ENCODE measurements at places on chromosomes 7 and 10. TPM values are rescaled to one million over a fixed set of nuclear protein-coding genes. Genes with fewer than 3 reads are reported as not detected.

GRCh38 chr7:11730725-11731124 is 101.3 kb downstream of the THSD7A start:
- no peak overlapping the region for H3K27ac ChIP-seq
- no peak for DNase-seq
- no peak overlapping the region for H3K4me3 ChIP-seq
- H3K36me3 ChIP-seq = no peaks in the 10 kb centered on the region
- H3K4me1 ChIP-seq = no peaks in the 10 kb centered on the region

- H3K27ac ChIP-seq = no peak overlapping the region
- H3K36me3 ChIP-seq = peaks cover 96% of the 10 kb centered on the region
- H3K4me1 ChIP-seq = peaks cover 25% of the 10 kb centered on the region
- H3K27me3 ChIP-seq = no peaks in the 10 kb centered on the region
- no peak for DNase-seq
- H3K4me3 ChIP-seq = peak overlapping the region; percentile 51
These were observed 2.9 kb downstream of the EIF3B start for GRCh38 chr7:2357571-2357970.

DNA sequence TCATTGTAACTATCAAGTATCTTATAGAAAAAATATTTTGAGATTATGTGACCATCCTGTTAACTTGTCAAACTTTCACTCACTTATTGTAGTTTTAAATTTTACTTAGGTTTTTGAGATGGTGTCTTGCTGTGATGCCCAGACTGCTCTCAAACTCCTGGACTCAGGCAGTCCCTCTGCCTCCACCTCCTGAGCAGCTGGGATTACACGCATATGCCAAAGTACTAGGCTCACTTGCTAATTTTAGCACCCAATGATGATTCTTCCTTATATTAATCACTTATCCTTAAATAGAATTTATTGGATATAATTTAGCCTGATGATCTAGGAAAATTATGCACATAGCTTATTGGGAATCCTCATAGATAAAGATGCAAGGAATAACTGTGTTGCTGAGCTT is 104.9 kb downstream of the BTRC start:
- no peak for DNase-seq
- no peaks in the 10 kb centered on the region for H3K27me3 ChIP-seq
- H3K4me3 ChIP-seq = no peak overlapping the region
- no peaks in the 10 kb centered on the region for H3K36me3 ChIP-seq

GRCh38 chr10:56782503-56782902 is 421.4 kb upstream of the ZWINT start:
- no peaks in the 10 kb centered on the region for H3K27me3 ChIP-seq
- H3K4me1 ChIP-seq = no peaks in the 10 kb centered on the region
- H3K4me3 ChIP-seq = no peak overlapping the region
- no peaks in the 10 kb centered on the region for H3K36me3 ChIP-seq
- DNase-seq = no peak

DNA sequence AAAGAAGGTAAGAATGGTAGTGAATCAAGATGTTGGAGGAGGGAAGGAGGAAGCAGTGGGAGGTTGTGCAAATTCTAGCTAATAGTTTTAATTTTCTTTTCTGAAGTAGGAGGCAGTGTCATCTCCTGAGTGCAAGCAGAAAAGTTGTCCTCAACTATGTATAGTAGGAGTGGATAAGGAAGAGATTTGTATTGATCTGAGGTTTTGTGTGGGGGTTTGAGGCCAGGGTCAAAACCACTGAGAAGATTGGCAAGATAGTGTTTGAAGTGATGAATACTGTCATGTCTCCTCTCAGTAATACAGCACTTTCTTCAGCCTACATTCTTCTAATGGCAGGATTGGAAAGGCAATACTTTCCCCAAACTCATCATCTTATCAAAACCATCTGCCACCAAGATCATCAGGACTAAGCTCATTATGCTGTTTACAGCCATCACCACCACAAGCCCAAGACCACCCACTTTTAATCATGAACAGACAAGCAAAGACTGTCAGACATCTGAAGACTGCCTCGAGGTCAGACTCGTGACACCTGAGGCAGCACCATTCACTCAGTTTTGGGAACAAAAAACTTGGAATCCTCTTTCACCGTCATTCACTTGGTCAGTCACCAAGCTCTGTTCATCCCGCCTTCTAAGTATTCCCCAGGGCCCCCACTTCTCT is 1.5 kb upstream of the MIOS start:
- no peak overlapping the region for H3K27ac ChIP-seq
- H3K36me3 ChIP-seq = peaks cover 16% of the 10 kb centered on the region
- H3K27me3 ChIP-seq = no peaks in the 10 kb centered on the region
- H3K4me1 ChIP-seq = peaks cover 23% of the 10 kb centered on the region
- DNase-seq = no peak

GIMAP7 gene
- total RNA-seq = not detected
